ENCODE measurements at places on chromosomes 3 and 15. TPM values are rescaled to one million over a fixed set of nuclear protein-coding genes. Genes with fewer than 3 reads are reported as not detected.

DNA sequence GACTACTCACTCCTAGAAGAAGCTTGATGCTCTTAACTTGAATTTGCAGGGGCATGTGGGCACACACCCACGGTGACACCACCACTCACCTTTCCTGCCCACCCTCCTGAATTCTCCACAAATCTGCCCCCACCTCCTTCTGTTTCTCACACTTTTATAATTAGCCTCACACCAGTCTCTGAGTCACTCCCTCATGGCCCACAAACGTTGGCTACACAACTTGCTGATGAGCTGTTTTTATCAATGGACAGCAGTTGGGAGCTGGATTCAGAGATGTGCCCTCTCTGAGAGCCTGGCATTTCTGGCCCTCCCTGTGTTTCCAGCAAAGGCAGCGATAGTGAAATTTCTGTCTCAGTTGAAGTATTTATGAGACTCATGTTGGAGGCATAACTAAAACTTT, 1.3 kb downstream of the COLQ start:
- H3K4me1 ChIP-seq = peaks cover 48% of the 10 kb centered on the region
- no peak for DNase-seq
- H3K27me3 ChIP-seq = no peaks in the 10 kb centered on the region
- peak overlapping the region; percentile 64 for H3K4me3 ChIP-seq
- H3K36me3 ChIP-seq = no peaks in the 10 kb centered on the region
- H3K27ac ChIP-seq = peak overlapping the region; percentile 30

DNA sequence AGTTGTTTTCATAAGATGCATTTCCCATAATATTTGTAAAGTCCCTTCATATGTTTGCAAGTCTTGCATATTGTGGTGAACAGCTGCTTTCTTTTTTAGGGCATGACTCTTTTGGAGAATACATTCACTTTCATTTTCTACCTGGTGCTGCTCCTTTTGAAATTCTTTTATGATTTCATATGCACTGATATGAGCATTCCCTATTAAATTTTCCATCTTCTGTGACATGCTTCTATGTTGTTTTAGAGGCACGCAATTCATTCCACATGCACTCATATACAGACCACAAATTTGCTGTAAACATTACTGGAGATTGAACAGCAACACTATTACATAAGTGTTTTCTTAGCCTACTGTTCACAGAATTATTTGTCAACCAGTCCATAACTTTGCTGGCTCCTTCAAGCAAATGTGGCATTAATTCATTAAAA, 92.8 kb upstream of the TNFSF10 start:
- H3K4me1 ChIP-seq = peaks cover 7% of the 10 kb centered on the region
- DNase-seq = no peak
- no peak overlapping the region for H3K27ac ChIP-seq
- H3K27me3 ChIP-seq = no peaks in the 10 kb centered on the region
- peaks cover under 1% of the 10 kb centered on the region for H3K36me3 ChIP-seq
- H3K4me3 ChIP-seq = no peak overlapping the region

DNA sequence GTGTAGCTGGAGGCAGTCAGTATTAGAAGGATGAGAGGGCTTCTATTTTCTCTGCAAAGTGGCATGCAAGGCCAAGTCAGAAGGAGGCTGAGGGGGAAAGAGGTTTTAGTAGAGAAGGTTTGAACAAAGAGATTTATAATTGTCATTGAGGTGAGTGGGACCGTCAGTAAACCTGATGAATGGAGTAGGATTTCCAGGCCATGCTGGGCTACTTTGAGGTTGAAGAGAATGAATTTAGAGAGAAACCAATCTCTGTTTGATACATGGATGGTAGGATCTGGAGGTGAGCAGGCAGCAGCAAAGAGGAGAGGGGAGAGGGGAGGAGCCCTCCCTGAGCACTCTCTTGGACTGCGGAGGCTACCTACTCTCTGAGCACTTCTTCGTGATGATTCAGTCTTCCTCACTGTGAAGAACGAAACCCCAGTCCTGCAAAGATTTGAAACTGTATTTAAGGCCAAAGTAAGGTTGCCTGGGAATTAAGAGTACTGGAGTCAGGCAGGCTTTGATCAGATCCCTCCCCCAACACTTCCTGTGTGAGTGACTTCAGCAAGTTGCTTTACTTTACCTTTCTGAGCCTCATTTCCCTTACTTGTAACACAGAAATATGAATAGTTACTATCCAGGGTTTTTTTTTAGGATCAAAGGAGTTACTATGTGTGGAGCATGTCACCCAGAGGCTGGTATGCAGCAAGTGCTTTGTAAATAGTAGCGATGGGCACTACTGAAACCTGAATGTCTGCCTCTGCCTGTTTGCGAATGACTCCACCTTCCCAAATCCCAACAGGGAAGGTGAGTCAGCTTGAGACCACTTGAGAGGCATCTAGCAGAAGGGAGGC, 75.8 kb downstream of the RPL39L start:
- no peak for DNase-seq
- peak overlapping the region; percentile 72 for H3K27ac ChIP-seq
- peaks cover 49% of the 10 kb centered on the region for H3K4me1 ChIP-seq
- no peaks in the 10 kb centered on the region for H3K27me3 ChIP-seq
- no peak overlapping the region for H3K4me3 ChIP-seq

DNA sequence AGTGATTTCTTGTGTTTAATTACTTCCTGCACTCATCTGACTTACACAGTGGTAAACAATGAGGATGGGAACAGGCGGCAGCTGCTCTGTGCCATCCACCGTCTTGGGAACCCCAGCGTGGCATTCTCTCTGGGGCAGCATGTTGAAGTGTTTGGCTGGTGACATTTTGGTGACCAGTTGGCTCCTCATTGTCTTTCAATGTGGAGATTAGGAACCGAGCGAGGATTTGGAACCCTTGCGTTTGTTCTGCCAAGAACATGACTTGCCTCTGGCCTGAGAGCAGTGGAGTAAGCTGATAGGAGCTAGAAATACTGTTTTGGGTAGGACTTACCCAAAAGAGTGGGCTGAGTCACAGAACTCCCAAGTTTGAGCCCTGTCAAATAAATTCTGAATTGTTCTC, 88.8 kb downstream of the IGF1R start:
- no peaks in the 10 kb centered on the region for H3K27me3 ChIP-seq
- no peak overlapping the region for H3K4me3 ChIP-seq
- no peak for DNase-seq
- H3K4me1 ChIP-seq = peaks cover 83% of the 10 kb centered on the region
- no peaks in the 10 kb centered on the region for H3K36me3 ChIP-seq

DNA sequence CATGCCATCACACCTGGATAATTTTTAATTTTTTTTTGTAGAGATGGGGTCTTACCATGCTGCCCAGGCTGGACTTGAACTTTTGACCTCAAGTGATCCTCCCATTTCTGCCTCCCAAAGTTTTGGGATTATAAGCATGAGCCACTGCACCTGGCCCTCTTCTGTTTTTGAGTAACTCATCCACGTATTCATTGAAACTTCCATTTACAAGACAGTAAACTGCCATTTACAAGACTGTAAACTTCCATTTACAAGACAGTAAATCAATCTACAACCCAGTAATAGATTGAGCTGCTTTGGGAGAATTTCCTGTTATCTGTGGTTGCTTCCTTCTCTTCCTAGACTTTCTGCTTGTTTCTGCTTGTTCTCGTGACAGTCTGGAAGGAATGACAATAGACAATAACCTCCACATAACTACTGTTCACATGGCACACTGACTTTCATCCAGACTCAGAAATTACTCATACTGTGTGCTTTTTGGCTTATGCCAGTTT, 114.7 kb upstream of the CCNL1 start:
- peak overlapping the region; percentile 61 for H3K27ac ChIP-seq
- H3K4me1 ChIP-seq = no peaks in the 10 kb centered on the region
- no peak overlapping the region for H3K4me3 ChIP-seq
- no peaks in the 10 kb centered on the region for H3K27me3 ChIP-seq
- no peak for DNase-seq
- H3K36me3 ChIP-seq = no peaks in the 10 kb centered on the region

- no peak for DNase-seq
- H3K27ac ChIP-seq = no peak overlapping the region
- peaks cover 44% of the 10 kb centered on the region for H3K27me3 ChIP-seq
- H3K36me3 ChIP-seq = peaks cover 12% of the 10 kb centered on the region
- H3K4me1 ChIP-seq = peaks cover 30% of the 10 kb centered on the region
- H3K4me3 ChIP-seq = no peak overlapping the region
Measured at GRCh38 chr15:79308874-79309273, 2.0 kb upstream of the TMED3 start.

- peaks cover 14% of the 10 kb centered on the region for H3K27me3 ChIP-seq
- H3K4me3 ChIP-seq = no peak overlapping the region
- no peak for DNase-seq
- peaks cover 2% of the 10 kb centered on the region for H3K36me3 ChIP-seq
- peaks cover 12% of the 10 kb centered on the region for H3K4me1 ChIP-seq
- no peak overlapping the region for H3K27ac ChIP-seq
Measured at GRCh38 chr3:109241459-109242186, 74.7 kb downstream of the DPPA2 start.

GRCh38 chr3:14788644-14789043, 30.1 kb upstream of the FGD5 start:
- H3K27ac ChIP-seq = no peak overlapping the region
- H3K4me3 ChIP-seq = no peak overlapping the region
- peaks cover 54% of the 10 kb centered on the region for H3K27me3 ChIP-seq
- H3K36me3 ChIP-seq = no peaks in the 10 kb centered on the region

DNA sequence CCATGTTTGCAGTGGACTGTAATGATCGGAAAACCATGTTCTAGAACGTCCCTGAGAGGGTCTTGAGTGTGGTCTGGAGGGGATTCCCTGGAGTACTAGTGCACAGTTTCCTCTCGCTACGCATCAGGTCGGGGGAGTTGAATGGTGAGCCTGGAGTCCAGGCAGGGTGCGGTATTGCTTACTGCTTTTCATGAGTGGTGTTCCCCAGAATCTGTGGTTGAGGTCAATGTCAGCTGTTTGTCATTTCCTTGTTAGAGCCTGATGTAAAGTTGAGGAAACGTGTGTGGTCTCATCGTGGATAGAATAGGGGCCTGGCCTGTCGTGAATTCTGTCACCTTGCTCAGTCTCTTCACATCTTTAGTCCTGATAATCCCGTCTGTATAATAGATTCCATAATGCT, 328.2 kb upstream of the LRRFIP2 start:
- H3K4me1 ChIP-seq = peaks cover 13% of the 10 kb centered on the region
- no peak for DNase-seq
- H3K27me3 ChIP-seq = peaks cover 24% of the 10 kb centered on the region

DNA sequence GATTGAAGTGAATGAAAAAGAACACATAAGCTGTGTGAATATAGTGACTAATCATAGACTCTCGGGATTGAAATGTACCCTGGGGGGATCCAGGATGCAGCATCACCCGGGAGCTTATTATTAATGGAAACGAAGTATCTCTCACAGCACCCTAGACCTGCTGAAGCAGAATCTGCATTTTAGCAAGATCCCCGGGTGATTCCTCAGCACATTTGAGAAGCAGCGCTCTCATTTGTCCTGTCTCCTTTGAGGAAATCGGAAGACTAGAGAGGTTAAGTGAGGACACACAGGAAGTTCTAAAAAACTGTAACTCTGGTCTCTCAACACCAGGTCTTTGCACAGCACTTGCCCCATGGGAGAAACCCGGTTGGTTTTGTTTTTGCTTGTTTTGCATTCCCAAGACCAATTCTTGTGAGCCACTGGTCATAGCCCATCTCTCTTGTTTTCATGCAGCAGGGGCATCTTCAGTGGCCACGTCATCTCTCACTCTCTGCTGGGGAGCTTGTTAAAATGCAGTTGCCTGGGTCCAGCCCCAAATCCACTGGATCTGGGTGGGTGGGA, 30.2 kb downstream of the ZNF710 start:
- DNase-seq = no peak
- H3K4me1 ChIP-seq = peaks cover 40% of the 10 kb centered on the region

DNA sequence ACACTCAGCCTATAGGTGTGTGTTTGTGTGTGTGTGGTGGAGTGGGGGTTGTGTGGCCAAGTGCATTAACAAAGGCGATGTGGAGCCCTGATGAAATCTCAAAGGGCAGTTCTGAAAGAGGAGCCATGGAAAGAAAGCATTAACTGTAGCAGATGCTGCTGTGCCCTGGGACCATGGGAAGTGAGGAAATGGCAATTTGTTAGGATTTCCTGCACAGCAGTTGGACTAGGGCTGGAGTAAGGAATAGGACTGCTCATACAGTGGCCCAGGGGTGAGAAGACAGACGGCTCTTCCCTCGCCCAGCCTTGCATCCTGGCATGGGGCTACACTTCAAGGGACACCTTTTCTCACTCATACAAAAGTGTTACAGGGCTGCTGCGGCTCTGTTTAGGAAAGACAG, 12.3 kb upstream of the ZBTB38 start:
- peaks cover 6% of the 10 kb centered on the region for H3K4me1 ChIP-seq
- H3K27me3 ChIP-seq = peaks cover 3% of the 10 kb centered on the region
- no peak overlapping the region for H3K4me3 ChIP-seq
- no peak overlapping the region for H3K27ac ChIP-seq

- H3K4me1 ChIP-seq = no peaks in the 10 kb centered on the region
- H3K27ac ChIP-seq = no peak overlapping the region
- no peaks in the 10 kb centered on the region for H3K27me3 ChIP-seq
Measured at GRCh38 chr3:134697830-134698689, 47.2 kb upstream of the KY start.

- H3K4me1 ChIP-seq = no peaks in the 10 kb centered on the region
- no peaks in the 10 kb centered on the region for H3K27me3 ChIP-seq
- H3K27ac ChIP-seq = no peak overlapping the region
- no peak overlapping the region for H3K4me3 ChIP-seq
- H3K36me3 ChIP-seq = no peaks in the 10 kb centered on the region
Measured at GRCh38 chr3:136772709-136773108, 20.5 kb upstream of the STAG1 start.

DNA sequence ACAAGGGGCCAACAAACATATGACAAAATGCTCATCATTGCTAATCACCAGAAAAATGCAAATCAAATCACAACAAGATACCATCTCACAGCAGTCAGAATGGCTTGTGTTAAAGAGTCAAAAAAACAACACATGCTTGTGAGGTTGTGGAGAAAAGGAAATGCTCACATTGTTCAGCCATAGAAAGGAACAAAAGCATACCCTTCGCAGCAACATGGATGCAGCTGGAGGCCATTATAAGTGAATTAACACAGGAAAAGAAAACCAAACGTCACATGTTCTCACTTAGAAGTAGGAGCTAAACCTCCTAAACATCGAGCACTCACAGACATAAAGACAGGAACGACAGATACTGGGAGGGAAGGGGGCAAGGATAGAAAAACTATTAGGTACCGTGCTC, 678.4 kb upstream of the GRM7 start:
- H3K36me3 ChIP-seq = no peaks in the 10 kb centered on the region
- no peaks in the 10 kb centered on the region for H3K4me1 ChIP-seq
- no peak for DNase-seq
- H3K4me3 ChIP-seq = no peak overlapping the region
- H3K27me3 ChIP-seq = no peaks in the 10 kb centered on the region

- peaks cover 23% of the 10 kb centered on the region for H3K4me1 ChIP-seq
- no peak overlapping the region for H3K4me3 ChIP-seq
Measured at GRCh38 chr15:67409175-67409574, 111.8 kb upstream of the C15orf61 start.

Gene CYP8B1
- total RNA-seq = not detected

Gene GATA2
- 0.44 TPM for total RNA-seq

Gene ZSCAN2
- total RNA-seq = 10.5 TPM

Gene SPPL2A
- 115 TPM for total RNA-seq

Gene FANCD2OS
- not detected for total RNA-seq

Gene MAP6D1
- 8.3 TPM for total RNA-seq

Gene ACKR2
- total RNA-seq = 0.41 TPM

Gene FGF12
- total RNA-seq = not detected

Gene ATP10A
- 163 TPM for total RNA-seq

Measured in chondrocyte (in vitro differentiated cells).